SK-N-SH treated with all-trans-retinoic acid at 6 μM for 48 hours (cell line): ENCODE measurements at places on chromosomes 1 and 21.

DNA sequence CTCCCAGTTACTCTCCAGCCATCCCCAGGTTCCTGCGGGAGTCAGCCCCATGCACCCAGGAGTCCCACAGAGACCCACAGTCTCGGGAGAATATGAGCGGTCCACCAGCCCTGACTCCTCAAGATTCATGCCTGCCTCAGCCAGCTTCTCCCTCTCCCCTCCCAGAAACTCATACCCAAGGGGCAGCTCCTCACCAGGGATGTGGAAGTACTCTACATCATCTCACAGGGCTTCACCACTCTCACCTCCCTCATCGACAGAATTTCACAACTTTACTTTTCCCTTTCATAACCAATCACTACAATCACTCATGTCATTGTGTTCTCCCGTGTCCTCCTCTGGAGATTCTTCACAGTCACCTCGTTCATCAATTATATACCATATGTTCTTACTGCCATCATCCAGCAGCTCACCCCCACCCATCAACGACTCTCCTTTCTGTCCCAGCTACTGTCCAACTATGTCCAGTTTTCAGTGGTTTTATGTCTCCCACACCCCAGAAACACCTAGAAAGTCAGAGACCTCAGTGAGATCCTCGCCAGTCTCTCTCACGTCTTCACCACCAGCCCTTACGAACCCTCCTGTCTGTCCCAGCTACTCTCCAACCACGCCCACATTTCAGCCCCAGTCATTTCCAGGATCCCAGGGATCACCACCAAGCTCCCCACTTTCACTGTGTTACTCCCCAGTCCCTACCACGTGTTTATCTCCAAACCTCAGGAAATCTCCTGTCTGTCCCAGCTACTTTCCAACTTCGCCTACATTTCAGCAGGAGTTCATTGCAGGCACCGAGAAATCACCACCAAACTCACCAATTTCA lies 1530.1 kb upstream of the TPTE start:
- ATAC-seq, result no peak

GRCh38 chr1:44662683-44663030 lies 11.6 kb downstream of the TMEM53 start:
- ATAC-seq, result no peak

GRCh38 chr21:41241341-41241740 lies 73.4 kb downstream of the BACE2 start:
- ATAC-seq, result no peak

DNA sequence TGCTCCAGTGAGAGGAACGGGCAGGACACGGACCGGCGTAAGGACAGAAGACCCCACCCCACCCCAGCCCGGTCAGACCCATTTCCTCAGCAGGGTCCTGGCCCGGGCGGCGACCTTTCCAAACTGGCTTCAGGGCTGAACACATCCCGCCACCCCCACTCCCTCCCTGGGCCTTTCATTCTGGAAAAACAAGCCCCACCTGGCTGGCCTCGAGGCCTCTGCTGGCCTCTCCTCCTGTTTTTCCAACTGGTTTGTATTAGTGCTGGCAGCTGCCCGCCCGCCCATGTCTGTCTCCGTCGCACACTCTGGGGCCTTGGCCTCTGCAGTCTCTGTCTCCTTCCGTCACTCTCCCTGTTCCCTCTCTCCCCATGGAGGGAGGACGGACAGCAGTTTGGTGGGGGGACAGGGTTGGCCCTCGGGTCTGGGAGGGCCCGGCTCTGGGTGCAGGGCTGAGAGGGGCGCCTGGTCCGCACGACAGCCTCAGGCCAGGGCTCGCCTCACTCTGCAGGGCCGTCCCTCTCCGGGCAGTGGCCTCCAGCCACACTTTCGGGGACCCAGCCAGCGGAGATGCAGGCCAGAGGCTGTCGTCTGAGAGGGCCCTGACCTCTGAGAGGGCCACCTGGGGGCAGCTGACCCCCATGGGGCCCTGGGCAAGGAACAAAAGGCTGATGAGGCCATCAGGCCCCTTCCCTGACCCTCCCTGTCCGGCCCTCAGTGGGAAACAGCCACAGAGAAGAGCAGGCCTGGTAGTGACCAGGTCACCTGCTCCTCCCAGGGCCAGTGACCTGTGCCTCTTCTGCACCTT lies 1.5 kb upstream of the MXRA8 start:
- ATAC-seq, result peak; percentile 62

- ATAC-seq, result peak; percentile 64
Observed at GRCh38 chr1:169484683-169485430, 887 bp downstream of the SLC19A2 start.

GRCh38 chr1:33050221-33051076 lies 13.8 kb upstream of the AK2 start:
- ATAC-seq, result peak; percentile 54

DNA sequence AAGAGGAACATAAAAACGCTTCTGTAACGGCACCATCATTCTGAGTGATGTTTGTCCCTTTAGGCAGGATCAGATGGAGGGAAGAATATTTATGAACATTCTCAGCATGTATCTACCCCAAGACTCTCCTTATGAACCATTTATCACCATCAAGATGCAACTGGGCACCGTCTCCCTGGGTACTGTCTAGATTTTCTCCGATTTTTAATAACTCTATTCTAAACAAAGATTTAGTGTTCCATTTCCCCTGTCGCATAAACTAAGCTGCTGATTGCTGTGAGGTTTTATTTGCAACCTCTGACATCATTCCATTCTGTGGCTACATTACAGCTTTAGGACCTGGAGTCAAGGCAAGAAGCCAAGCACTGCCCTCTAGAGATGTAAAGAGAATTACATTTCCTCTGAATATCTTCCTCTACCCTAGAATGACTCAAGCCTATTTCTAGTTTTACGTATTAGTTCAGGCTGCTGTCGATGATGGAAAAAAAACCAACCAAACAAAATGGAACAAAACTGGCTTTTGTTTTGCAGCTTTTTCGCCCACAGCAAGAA lies 130.1 kb upstream of the MAP1LC3C start:
- no peak for ATAC-seq

- no peak for ATAC-seq
Observed at GRCh38 chr1:107454791-107455190, 314.0 kb downstream of the NTNG1 start.

- no peak for ATAC-seq
Observed at GRCh38 chr21:40845441-40845995, 1.4 kb downstream of the DSCAM start.

GRCh38 chr1:57431400-57431799 lies 7.5 kb upstream of the DAB1 start:
- no peak for ATAC-seq

DNA sequence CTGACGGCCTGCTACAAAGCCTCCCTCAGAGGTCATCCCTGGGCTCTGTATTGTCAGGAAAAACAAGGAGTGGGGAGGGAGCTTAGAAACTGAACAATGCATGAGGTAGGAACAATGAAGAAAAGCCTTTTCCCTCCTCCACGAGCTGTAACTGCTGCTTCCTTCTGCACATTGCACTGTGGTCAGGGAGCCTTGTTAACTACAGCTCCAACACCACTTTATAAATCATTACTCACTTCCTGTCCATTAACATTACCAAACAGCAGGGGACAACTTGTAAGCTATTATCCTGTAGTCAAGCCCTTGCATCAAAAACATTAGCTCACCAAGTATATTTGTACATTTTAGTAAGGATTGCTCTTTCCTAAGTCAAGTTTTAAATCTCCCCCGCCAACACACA lies 336.0 kb upstream of the NR5A2 start:
- peak; percentile 88 for ATAC-seq
